Stimulated activated CD8-positive, alpha-beta memory T cell treated with anti-CD3 and anti-CD28 coated beads, Interleukin-4, amount 100 ng/mL, for 4 hours (primary cell): ENCODE measurements at places on chromosomes 5 and 9.

GRCh38 chr5:121251954-121252353, 599.7 kb upstream of the FTMT start:
- no peak for DNase-seq

DNA sequence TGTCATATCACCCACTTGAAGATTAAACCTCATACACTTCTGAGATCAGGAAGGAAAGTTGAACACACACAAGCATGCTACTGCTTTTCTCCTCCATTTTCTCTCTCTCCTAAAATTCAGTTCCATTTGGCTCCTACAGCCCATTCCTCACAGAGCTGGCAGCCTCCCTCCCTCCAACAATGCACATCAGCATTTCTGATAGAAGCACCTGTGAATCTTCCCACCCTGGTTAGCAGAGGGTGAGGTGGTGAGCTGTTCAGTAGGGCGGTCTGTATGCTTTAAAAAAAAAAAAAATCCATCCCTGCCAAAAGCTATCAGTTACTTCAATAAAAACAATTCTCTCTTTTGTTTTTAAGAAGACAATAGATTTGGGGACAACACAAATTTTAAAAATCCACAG, 463.2 kb upstream of the KIF2A start:
- DNase-seq, result no peak

DNA sequence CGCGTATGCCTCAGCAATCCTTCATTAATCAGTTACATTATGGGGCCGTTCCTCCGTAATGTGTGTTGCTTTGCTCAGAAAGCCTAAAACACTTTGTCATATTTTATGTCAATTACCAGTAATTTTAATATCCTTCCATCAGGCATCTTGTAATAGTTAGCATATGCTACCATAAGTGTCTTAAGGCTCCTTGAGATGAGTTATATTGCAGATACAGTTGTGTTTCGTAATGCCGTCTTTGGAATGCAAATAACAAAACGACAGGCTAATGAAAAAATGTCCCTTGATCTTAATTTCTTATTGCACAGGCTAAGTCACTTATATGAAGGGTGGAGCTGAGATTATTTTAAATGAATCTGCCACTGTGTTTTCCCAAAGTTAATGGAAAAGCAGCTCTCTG, 50.5 kb downstream of the TBCA start:
- no peak for DNase-seq

DNA sequence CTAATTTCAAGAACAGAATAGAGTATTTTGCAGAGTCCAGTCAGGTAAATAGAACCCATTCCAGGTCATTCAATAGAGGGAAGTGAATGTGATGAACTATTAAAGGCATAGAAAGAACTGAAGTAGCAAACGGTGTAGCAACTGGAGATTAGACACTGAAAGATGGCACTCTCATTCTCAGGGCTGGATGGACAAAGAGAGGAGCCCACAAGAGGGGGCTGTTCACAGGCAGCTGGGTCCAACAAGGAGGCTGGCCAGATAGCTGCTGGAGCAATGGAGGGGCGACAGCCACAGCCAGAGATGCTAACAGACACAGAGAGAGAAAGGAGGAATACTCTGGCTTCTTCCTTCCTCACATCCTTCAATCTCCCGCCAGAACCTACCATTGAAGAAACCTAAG, 93.1 kb upstream of the SMARCA2 start:
- DNase-seq, result no peak

- no peak for DNase-seq
Measured at GRCh38 chr9:115956371-115956770, 197.2 kb upstream of the PAPPA start.

GRCh38 chr9:90365666-90366065, 277.0 kb downstream of the DIRAS2 start:
- no peak for DNase-seq

DNA sequence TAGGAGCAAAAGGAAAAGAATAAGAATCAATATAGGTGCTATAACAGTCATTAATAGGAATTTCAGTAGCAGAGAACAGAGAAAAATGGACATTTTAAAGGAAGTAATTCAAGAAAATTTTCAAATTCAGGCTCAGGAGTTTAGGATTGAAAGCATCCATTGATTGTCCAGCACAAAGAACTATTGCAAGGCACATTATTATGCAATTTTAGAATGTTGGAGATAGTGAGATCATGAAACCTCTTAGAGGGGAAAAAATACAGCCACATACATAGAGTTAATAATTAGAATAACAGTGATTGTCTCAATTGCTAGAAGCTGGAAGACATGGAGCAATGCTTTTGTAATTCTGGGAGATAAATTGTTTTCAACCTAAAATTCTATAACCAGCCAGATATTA, 31.5 kb downstream of the CNTLN start:
- no peak for DNase-seq

- DNase-seq, result no peak
Measured at GRCh38 chr9:95167998-95168397, 149.5 kb downstream of the FANCC start.

DNA sequence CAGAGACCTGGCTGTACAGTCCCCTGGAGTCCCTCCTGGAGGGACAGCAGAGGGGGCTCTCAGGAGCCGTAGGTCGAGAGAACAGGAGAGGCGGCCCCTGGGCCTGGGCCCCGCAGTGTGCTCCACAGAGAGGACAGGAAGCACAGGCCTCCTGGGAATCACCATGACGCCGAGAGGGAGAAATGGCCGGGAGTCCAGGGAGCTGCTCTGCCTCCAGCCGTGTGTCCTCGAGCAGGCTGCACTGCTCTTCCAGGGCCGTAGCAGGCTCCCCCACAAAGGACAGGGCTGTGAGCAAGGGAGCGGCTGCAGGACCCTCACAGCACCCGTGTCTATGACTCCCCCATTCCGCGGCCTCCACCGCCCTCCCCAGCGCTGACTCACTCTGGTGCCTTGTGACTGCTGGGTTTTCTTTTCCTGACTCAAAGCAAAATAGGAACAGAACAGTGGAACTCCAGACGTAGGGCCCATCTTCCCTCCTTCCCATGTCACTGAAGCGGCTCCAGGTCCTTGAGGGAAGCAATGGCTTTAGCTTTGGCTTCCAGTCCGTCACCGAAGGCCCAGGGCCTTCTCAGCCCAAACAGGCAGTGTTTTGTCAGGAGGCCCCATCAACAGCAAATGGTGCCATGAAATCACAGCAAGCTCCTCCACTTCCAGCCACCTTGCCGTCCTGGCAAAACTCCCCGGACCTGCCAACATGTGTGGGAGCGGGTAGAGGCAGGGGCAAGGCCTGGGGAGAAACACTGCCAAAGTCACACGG, 114.2 kb downstream of the LHFPL2 start:
- no peak for DNase-seq

DNA sequence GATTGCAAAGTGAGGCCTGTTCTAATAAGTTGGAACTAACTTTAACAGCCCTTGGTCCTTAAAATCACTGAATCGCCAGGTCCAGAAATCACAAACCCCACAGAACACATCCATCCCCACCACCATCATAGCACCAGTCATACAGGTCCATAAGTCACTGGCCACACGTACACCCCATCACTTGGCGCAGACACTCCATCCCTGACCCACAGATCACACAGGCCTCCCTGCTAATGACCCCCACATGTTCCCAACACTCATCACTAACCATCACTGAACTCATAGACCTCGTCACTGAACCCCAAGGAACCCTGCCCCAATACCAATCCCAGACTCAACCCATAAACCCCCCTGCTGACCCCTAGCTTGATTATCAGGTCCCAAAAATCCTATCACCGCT, 41.2 kb upstream of the ZNF300 start:
- DNase-seq, result no peak

DNA sequence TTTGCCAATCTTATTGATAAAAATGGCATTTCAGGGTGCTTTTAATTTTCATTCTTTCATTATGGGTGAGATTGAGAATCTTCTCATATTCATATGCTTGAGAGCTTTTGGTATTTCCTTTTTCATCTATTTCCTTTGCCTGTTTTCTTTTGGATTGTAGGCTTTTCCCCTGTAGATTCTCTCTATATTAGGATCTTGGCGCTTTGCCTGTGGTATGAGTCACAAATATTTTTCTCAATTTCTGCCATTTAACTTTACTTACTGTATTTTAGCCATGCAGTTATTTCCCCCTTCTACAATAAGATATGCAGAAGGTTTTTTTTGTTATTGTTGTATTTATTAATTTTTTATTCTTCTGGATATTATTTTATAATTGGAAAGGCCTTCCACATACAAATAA, 21.5 kb upstream of the KLF9 start:
- DNase-seq, result no peak

DNA sequence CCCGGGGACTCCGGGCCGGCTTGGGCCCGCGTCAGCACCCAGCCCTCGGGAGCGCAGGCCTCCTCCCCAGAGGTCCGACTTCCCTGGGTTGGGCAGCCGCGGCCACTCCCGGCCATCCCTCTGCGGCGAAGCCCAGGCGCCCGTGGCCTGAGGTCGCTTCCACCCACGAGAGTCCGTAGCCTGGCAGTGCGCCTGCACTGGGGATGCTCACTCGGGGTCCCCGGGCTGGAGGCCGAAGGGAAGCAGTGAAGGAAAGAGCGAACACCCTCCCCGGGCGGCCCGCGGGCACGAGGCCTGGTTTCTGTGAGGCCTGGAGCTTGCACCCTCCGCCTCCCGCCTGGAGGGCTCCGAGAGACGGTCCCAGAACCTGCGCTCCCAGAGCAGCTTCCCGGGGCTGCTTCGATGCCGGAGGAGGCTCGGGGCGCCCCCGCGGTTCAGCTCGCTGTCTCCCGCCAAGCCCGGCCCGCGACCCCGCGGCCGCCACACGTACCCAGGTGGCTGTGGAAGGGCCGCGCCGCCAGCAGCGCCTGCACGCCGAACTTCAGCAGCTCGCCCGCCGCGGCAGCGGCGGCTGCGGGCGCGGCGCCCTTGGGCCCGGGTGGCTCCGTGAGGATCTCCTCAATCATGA, 607 bp downstream of the BARX1 start:
- no peak for DNase-seq
